ENCODE measurements at places on chromosomes 7 and 10. TPM values are rescaled to one million over a fixed set of nuclear protein-coding genes. Genes with fewer than 3 reads are reported as not detected.

Gene PRLHR
- total RNA-seq: not detected

Gene GTF2IRD1
- total RNA-seq: 1.4 TPM

GRCh38 chr7:148809856-148810255, 74.2 kb downstream of the EZH2 start:
- H3K4me3 ChIP-seq: no peak overlapping the region
- peak; percentile 47 for DNase-seq
- H3K27me3 ChIP-seq: no peaks in the 10 kb centered on the region
- H3K4me1 ChIP-seq: peaks cover 2% of the 10 kb centered on the region

DNA sequence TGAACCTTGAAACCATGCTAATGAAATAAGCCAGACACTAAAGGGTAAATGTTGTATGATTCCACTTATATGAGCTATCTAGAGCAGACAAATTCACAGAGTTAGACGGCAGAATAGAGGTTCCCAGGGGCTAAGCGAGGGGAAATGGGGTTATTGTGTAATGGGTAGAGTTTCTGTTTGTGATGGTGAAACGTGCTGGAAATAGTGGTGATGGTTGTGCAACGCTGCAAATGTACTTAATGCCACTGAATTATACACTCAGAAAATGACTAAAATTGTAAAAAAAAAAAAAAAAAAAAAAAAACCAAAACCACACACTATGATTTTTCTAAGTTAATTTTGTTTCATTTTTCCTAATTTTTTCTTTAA, 30.0 kb downstream of the SFXN4 start:
- peaks cover 52% of the 10 kb centered on the region for H3K4me1 ChIP-seq
- H3K4me3 ChIP-seq: peak overlapping the region; percentile 39
- peaks cover 55% of the 10 kb centered on the region for H3K36me3 ChIP-seq
